ENCODE measurements at places on chromosomes 4 and X. TPM values are rescaled to one million over a fixed set of nuclear protein-coding genes. Genes with fewer than 3 reads are reported as not detected.

PABPC4L gene
- 0.47 TPM for total RNA-seq

PNMA3 gene
- 0.26 TPM for total RNA-seq

GYPB gene
- total RNA-seq, result not detected

FHIP1A gene
- not detected for total RNA-seq

DIPK2B gene
- not detected for total RNA-seq

HSFX4 gene
- not detected for total RNA-seq

OCRL gene
- 12.4 TPM for total RNA-seq

GCNA gene
- 2.2 TPM for total RNA-seq

TMEM33 gene
- total RNA-seq, result 18.0 TPM

BEX5 gene
- not detected for total RNA-seq

FGA gene
- total RNA-seq, result not detected

GDPD2 gene
- total RNA-seq, result not detected

CXorf51A gene
- total RNA-seq, result not detected

GAGE2A gene
- not detected for total RNA-seq

LNX1 gene
- 0.77 TPM for total RNA-seq

OTOP1 gene
- not detected for total RNA-seq

NPY5R gene
- total RNA-seq, result not detected

ENPEP gene
- 0.17 TPM for total RNA-seq

ODAPH gene
- not detected for total RNA-seq

ADH1A gene
- 0.16 TPM for total RNA-seq

IBSP gene
- not detected for total RNA-seq

FABP2 gene
- total RNA-seq, result not detected

TSPAN6 gene
- 31.8 TPM for total RNA-seq

GUCY1B1 gene
- total RNA-seq, result 46.3 TPM

SORCS2 gene
- 0.79 TPM for total RNA-seq

ARHGAP36 gene
- not detected for total RNA-seq

BLTP1 gene
- total RNA-seq, result 67.6 TPM

TRIML1 gene
- total RNA-seq, result not detected

ADGRL3 gene
- not detected for total RNA-seq

MAB21L2 gene
- total RNA-seq, result 0.32 TPM

PFKFB1 gene
- total RNA-seq, result 0.16 TPM

MAGEB1 gene
- not detected for total RNA-seq

GYPE gene
- total RNA-seq, result 1.3 TPM

FDCSP gene
- total RNA-seq, result not detected

F8A2 gene
- not detected for total RNA-seq

FTHL17 gene
- not detected for total RNA-seq

TLR8 gene
- not detected for total RNA-seq

NAP1L2 gene
- total RNA-seq, result 3.5 TPM

FUNDC2 gene
- 19.5 TPM for total RNA-seq

TRAPPC11 gene
- 31.1 TPM for total RNA-seq

HSFX2 gene
- total RNA-seq, result 0.32 TPM

MAMLD1 gene
- total RNA-seq, result 0.32 TPM

STBD1 gene
- 7.1 TPM for total RNA-seq

KLB gene
- total RNA-seq, result not detected

HOPX gene
- 0.34 TPM for total RNA-seq

MAGEA3 gene
- not detected for total RNA-seq

PLP1 gene
- 0.26 TPM for total RNA-seq

CEP135 gene
- total RNA-seq, result 4.7 TPM

RAB33A gene
- total RNA-seq, result 2.5 TPM

EPGN gene
- total RNA-seq, result 0.32 TPM

SLC34A2 gene
- not detected for total RNA-seq

CBLL2 gene
- not detected for total RNA-seq

TRAPPC2 gene
- total RNA-seq, result 13.2 TPM

Measured in bronchial smooth muscle cell (primary cell).